ENCODE measurements at places on chromosomes 1 and 21.

- DNase-seq, result no peak
Measured at GRCh38 chr21:35316933-35317332, 267.8 kb upstream of the RUNX1 start.

DNA sequence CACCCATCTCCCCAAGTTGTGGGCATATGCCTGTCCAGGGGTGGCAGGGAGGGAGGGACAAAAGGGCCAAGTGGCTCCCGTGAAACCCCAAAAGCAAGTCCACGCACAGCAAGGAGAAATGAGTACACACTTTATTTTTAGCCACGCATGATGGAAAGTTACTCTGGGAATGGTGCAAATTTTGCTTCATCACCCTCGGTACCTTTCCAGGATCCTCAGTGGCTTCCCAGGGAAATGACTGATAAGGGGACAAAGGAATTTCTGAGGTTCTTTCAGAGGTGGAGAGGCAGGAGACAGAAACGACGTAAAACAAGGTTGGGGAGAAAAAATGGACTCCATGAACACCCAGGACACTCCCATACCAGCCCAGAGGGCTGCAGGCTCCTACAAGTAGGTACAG lies 65.8 kb downstream of the SSBP3 start:
- no peak for DNase-seq

- peak; percentile 40 for DNase-seq
Measured at GRCh38 chr21:34986561-34987500, 62.3 kb downstream of the RUNX1 start.

GRCh38 chr1:45998020-45998617 lies 134.3 kb downstream of the PIK3R3 start:
- peak; percentile 34 for DNase-seq

GRCh38 chr1:22709891-22710700 lies 543 bp upstream of the EPHB2 start:
- DNase-seq, result no peak
